ENCODE measurements at places on chromosomes 13 and 19.

DNA sequence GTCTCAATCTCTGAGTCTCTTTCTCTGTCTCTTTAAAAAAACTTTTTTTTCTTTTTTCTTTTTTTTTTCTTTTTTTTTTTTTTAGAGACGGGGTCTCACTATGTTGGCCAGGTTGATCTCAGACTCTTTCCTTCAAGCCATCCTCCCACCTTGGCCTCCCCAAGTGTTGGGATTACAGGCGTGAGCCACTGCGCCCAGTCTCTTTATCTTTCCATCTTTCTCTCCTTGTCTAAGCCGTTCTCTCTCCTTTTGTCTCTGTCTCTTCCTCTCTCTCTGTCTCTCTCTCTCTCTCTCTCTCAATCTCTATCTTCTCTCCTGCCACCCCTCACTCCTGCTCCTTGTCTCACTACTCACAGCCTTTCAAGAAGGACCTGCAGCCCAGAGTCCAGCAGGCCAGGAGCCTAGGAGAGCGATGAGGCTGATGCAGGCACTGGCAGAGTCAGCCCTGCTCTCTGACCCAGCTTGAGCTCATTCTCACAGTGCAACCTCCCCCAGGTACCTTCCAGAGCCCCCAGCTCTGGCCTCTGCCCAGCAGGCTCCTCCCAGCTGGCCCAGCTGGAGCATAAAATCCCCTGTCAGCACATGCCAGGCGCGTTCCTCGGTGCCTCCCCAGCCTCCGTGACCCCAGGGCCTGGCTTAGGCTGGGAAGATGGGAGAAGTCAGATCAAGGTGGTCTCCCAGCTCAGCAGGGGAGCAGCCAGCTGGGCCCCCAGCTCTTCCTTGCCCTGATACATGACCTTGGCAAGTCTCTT lies at the start of gene NPHS1:
Gene NPHS1 (minus strand): TSS at position 476 of the 752 bp plus-strand sequence. CDS start 667 bp downstream, outside the sequence.
- H3K27me3 ChIP-seq = no peaks in the 10 kb centered on the region
- peaks cover 3% of the 10 kb centered on the region for H3K4me1 ChIP-seq
- DNase-seq = no peak
- no peaks in the 10 kb centered on the region for H3K36me3 ChIP-seq

- H3K4me3 ChIP-seq = no peak overlapping the region
- no peak for DNase-seq
- no peaks in the 10 kb centered on the region for H3K4me1 ChIP-seq
- H3K27me3 ChIP-seq = no peaks in the 10 kb centered on the region
- no peaks in the 10 kb centered on the region for H3K36me3 ChIP-seq
Measured at GRCh38 chr19:16797876-16798275, 31.3 kb upstream of the SIN3B start.

- H3K4me1 ChIP-seq = no peaks in the 10 kb centered on the region
- H3K27ac ChIP-seq = no peak overlapping the region
- H3K4me3 ChIP-seq = no peak overlapping the region
Measured at GRCh38 chr13:113656003-113656588, 1.9 kb downstream of the ATP4B start.

- H3K27me3 ChIP-seq = no peaks in the 10 kb centered on the region
- no peaks in the 10 kb centered on the region for H3K4me1 ChIP-seq
- no peak for DNase-seq
Measured at GRCh38 chr13:31452525-31452924, 252.8 kb downstream of the B3GLCT start.

DNA sequence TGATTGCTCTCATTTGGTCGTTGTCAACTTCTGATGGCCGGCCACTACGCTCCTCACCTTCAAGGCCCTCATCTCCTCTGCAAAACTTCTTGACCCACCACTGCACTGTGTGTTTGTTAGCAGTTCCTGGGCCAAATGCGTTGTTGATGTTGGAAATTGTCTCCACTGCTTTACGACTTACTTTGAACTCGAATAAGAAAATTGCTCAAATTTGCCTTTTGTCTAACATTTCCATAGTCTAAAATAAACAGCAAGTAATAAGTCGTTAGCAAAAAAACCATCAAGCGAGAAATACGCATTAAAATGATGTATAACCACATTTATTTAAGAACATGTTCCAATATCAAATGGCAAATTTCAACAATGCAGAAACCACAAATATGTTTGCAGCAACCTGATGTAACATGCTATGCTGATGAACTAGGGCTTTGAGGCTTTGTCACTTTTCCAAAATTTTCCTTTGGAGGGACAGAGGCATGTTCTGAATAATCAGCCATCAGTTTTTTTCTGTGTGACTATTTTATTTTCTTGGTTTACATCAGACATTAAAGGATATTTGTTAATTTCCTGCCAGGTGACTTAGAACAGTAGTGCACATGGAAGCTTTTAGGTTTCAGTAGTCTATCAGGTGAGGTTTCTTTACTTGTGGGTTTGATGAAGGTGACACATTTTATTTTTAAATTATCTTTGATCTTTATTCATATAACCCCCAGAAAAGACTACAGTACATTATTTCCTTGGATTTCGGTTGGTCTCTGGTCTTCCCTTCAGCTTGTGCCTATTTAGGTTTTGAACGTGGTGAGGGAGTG lies 74.7 kb upstream of the TEX29 start:
- no peaks in the 10 kb centered on the region for H3K36me3 ChIP-seq
- no peaks in the 10 kb centered on the region for H3K4me1 ChIP-seq
- H3K4me3 ChIP-seq = no peak overlapping the region
- H3K27ac ChIP-seq = no peak overlapping the region
- DNase-seq = no peak

- no peak for DNase-seq
- H3K4me1 ChIP-seq = no peaks in the 10 kb centered on the region
- H3K4me3 ChIP-seq = no peak overlapping the region
- H3K27me3 ChIP-seq = no peaks in the 10 kb centered on the region
Measured at GRCh38 chr13:82947191-82947621, 935.1 kb downstream of the SLITRK1 start.

GRCh38 chr13:40589285-40590109 lies 76.9 kb downstream of the FOXO1 start:
- H3K27me3 ChIP-seq = no peaks in the 10 kb centered on the region
- no peak overlapping the region for H3K4me3 ChIP-seq
- H3K27ac ChIP-seq = peak overlapping the region; percentile 31
- no peaks in the 10 kb centered on the region for H3K36me3 ChIP-seq

- DNase-seq = peak; percentile 23
- no peaks in the 10 kb centered on the region for H3K27me3 ChIP-seq
- no peak overlapping the region for H3K4me3 ChIP-seq
Measured at GRCh38 chr19:51194527-51195315, 30.2 kb upstream of the CD33 start.
